ENCODE measurements at places on chromosomes 13 and 19.

- DNase-seq, result no peak
Observed at GRCh38 chr13:41224113-41225110, 30.0 kb upstream of the KBTBD7 start.

DNA sequence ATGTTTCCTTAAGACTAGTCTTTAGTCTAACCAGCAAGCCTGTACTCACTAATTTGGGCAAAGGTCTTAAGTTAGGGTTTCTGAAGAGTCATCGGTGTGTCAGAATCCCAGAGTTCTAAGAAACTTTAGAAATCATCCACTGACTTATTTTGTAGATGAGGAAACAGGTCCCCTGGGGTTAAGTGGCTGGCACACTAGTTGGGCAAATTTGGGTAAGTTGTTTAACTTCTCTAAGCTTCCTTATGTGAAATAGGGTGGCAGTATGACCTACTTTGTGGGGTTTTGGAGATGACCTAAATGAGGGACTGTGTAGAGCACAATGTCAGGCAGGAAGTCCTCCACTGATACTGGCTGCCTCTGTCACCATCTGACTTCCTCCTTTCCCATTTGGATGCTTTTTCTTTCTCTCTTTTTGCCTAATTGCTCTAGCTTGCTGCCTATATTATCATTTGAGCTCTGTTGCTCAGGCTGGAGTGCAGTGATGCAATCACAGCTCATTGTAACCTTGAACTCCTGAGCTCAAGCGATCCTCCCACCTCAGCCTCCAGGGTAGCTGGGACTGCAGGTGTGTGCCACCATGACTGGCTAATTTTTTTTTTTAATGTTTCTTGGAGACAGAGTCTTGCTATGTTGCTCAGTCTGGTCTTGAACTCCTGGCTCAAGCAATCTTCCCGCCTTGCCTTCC, 2.3 kb downstream of the ADGRE3 start:
- peak; percentile 50 for DNase-seq

GRCh38 chr13:33751151-33751550, 66.8 kb upstream of the RFC3 start:
- no peak for DNase-seq

DNA sequence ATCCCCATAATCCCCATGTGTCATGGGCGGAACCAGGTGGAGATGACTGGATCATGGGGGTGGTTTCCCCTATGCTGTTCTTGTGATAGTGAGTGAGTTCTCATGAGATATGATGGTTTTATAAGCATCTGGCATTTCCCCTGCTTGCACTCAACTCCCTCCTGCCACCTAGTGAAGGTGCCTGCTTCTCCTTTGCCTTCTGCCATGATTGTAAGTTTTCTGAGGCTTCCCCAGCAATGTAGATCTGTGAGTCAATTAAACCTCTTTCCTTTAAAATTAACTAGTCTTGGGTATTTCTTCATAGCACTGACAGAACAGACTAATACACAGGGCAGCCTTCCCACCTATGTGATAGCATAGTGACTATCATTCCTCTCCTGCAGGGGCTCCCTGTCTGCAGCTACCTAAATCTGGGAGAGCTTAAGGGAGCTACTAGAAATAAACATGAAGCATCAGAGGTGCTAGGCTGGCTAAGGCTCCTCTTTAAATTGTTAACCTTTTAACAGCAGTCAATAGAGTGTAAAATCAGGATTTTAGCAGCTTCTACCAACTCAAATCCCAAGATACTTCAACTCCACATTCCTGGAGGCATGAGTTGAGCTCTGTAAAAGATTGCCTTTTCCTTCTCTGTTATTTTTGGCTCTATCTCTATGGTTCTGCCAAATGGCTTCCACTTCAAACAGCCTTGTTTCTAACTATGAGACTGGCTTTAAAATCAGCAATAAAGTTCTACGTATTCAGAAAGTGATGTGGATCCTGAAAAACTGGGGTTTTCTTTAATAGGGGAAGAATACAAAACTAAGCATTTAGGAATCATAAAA, 112.3 kb downstream of the VWA8 start:
- no peak for DNase-seq

- no peak for DNase-seq
Observed at GRCh38 chr19:14497228-14497921, 1.4 kb upstream of the GIPC1 start.

DNA sequence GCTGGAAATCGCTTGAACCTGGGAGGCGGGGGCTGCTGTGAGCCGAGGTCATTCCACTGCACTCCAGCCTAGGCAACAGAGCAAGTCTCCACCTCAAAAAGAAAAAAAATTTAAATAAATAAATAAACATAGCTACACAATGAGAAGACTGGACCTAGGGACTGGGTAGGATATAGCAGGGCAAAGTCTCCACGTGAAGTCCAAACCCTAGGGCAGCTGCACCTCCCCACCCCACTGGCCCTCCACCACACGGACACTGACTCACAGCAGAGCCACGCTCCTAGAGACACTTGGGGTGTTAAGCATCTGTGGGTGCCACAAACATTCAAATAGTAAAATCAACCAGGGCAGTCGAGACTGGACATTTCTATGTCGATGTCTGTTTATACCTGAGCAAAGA, 7.1 kb downstream of the LATS2 start:
- DNase-seq, result no peak

DNA sequence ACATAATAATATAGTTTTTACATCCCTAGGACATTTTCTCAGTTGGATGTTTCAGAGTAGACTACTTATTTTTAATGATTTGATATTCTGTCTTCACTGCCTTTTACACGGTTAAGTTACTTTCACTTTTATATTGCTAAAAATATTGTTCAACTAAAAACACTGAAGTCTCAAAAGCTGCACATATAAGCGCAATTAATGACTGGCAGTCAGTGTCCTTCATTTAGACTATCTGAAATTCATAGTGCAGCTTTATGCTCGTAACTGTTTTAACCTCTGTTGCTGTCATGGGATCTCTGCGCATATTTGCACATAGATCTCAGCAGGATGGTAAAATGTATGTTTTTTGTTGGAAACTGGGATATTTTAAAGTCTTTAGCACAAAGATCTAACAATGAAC, 864.3 kb downstream of the SLITRK6 start:
- DNase-seq, result no peak

DNA sequence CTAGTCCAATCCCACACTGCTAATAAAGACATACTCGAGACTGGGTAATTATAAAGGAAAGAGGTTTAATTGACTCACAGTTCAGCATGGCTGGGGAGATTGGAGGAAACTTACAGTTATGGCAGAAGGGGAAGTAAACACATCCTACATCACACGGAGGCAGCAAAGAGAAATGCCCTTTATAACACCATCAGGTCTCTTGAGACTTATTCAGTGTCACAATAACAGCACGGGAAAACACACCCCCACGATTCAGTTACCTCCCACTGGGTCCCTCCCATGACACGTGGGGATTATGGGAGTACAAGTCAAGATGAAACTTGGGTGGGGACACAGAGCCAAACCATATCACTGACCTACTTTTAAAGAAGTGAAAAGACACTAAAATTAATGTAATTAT, 1130.4 kb upstream of the SLC10A2 start:
- no peak for DNase-seq

- no peak for DNase-seq
Observed at GRCh38 chr13:28684257-28684656, 25.3 kb downstream of the POMP start.

DNA sequence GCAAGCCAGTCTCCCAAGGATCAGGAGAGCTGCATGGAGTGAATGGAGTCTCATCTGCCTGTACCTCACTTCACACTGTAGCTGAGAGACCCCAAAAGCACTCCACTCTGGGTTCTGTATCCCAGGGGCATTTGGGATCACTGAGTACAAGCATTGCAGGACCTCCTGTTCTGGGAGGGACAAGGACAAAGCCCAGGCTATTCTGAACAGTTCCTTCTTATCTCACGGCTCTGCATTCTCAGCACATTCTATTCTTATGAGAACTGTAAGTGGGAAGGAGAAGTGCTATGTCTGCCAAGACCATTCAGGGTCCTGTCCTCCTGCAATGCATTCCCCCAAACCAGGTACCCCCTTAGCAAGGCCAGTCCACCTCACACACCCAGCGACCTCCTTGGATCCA, 42.8 kb downstream of the RNF6 start:
- no peak for DNase-seq

GRCh38 chr19:42288387-42288786, 13.5 kb upstream of the PRR19 start:
- no peak for DNase-seq

- no peak for DNase-seq
Observed at GRCh38 chr13:89315287-89315686, 1644.1 kb downstream of the SLITRK5 start.

- no peak for DNase-seq
Observed at GRCh38 chr19:38122402-38123093, 101.5 kb downstream of the DPF1 start.

Measured in CD4-positive, alpha-beta T cell treated with Interleukin-15 for 1 hour (primary cell).